CD4-positive, alpha-beta T cell treated with Interleukin-4 for 4 hours (primary cell): ENCODE measurements at places on chromosomes 5 and 9.

DNA sequence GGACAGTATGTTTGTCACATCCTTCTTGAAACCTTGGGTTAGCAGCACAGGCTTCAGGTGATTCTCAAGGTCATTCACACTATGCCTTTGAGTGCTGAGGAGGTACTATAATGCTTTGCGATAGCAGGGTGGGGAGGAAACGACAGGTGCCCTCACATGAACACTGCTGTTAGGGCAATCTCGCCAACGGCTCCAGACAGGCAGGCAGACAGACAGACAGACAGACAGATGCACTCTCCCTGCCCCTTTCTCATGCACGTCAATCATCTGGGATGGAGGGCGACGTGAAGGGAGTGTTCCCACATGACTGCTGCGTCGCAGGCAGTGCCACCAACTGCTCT, 82.9 kb downstream of the RAPGEF1 start:
- peak; percentile 55 for DNase-seq

GRCh38 chr5:101326766-101327165, 423.7 kb upstream of the ST8SIA4 start:
- no peak for DNase-seq

- no peak for DNase-seq
These were observed 37.2 kb upstream of the OTULIN start for GRCh38 chr5:14627270-14627669.

- no peak for DNase-seq
These were observed 20.8 kb downstream of the DNAI1 start for GRCh38 chr9:34479431-34479866.

DNA sequence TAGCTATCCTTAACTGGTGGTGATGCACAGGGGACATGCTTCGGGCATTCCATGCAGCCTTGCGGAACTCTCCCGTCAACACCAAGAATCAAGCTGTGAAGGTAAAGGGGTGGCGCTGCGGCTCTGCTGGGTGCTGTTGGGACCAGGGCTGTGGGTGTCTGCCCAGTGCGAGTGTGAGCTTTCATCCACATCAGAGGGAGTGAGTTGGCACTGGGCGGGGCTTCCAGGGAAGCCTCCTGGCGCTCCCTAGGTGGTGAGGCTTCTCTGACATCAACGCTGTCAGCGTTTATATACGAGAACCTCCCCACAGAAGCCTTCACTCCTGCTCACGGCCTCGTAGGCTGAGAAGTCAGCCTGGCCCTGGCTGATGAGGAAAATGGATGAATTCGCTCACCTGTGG, 11.7 kb downstream of the ARPC5L start:
- DNase-seq: peak; percentile 65

DNA sequence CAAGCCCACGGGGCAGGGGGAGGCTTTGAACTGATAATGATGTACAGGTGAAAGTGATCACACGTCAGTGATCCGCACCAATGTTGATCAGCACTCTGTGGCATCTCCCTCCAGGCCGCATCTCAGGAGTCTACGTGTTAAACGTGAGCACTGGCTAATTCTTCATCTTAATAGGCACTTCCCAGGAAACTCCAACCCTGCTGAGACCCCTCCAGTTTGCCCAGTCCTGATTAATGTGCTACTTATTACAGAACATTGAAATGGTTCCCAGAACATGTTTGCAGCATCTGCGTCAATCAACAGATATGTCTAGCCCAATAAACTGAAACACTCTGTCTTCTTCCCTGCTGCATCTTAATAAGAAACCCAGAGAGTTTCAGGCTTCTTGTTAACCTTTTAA, 298.4 kb downstream of the DEPDC1B start:
- no peak for DNase-seq
